ENCODE measurements at places on chromosomes 12 and 14.
A peak's percentile ranks its signal among the peaks of the same experiment; 100 is the strongest.

DNA sequence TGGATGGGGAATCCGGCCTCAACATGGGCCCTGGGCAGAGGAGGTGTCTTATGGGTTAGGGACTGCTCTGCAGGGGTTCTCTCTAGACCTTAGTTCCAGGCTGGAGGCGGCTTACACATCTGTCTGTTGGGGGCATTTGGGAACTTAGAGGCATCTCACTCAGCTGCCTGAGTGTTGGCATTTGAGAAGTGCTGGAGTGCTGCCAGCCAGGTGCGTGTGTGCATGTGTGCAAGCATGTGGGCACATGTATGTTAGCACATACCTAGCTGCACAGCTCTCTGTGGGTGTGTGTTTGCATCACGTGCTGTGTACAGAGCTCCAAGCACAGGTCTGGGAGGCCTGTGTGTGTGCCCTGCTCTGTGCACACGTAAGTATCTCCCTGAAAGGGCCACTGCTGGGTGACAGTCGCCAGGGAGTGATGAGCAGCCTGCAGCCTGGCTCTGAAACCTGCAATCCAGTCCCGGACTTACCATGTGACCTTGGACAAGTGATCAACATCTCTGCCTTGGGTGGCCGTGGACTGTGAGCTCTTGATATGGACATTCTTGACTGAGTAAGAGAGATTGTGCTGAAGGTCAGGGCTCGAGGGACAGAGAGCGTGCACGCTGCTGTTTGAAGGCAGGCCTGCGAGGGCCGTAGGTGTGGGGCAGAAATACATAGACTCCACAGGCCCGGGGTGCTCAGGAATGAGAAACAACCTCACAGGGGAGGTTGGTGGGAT lies 5.2 kb downstream of the LRTM2 start:
- DNase-seq = no peak

DNA sequence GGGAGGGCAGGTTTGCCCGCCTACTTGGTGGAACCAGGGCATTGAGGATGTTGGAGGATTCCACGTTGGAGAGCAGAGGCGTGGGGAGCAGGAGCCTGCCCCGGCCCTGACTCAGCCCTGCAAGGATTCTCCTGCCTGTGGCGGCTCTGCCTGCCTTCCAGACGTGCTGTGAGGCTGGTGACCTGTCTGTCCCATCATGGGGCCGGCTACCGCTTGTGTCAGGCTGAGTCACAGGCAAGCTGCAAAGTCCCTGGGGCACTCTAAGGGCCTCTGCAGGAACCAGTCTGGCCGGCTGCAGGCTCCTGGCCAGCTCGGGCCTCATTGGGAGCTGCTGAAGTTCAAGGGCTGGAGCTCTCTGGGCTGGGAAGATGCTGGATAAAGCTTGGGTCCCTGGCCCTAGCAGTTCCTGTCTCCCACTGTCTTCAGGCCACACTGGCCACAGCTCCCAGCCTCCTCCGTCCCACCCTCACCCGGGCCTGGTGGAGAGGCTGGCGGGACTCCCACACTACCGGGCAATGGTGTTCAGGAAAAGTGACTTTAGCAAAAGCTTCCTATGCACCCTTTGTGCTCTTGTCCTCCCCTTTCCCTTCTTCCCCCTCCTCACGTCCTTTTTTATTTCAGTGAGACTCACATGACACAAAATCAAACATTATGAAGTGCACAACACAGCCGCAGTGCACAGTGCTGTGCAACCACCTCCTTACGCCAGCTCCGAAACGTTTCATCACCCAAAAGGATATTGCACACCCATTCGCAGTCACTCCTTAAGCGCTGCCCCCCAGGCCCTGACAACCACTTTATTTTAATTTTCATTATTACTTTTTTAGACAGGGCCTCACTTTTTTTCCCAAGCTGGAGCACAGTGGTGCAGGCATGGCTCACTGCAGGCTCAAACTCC lies 22.0 kb upstream of the ULK1 start:
- DNase-seq = no peak

- no peak for DNase-seq
Measured at GRCh38 chr12:12954356-12954755, 2.4 kb upstream of the GPRC5D start.

DNA sequence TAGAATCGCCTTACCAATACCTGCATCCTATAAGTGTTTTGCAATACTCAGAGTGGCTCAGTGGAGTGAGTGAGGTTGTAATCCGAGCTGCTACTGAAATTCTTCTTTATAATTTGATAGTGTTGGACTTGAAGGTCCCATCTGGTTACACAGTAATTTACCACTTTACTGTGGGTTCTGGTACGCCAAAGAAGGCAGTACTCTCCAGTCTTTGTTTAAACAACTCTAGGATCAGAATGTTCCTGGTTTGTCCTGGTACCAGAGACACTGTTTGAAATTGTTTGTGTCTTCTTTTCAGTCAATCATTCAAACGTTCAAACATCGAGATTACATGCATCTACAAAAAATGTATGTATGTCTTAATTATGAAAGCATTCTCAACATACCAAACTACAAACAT lies 51.3 kb upstream of the AMN1 start:
- DNase-seq = no peak

DNA sequence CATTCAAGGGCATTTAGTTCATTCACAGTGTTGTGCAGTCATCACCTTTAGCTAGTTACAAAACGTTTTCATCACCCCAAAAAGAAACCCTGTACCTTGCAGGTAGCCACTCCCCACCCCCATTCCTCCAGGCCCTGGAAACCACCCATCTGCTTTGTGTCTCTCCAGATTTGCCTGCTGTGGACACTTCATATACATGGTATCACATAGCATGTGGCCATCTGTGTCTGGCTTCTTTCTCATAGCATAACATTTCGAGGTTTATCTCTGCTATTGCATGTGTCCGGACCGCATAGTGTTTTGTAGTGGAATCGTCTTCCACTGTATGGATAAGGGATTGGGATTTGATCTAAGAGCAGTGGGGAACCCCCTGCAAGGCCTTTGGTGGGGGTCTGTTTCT lies 143.1 kb downstream of the AACS start:
- DNase-seq = no peak

DNA sequence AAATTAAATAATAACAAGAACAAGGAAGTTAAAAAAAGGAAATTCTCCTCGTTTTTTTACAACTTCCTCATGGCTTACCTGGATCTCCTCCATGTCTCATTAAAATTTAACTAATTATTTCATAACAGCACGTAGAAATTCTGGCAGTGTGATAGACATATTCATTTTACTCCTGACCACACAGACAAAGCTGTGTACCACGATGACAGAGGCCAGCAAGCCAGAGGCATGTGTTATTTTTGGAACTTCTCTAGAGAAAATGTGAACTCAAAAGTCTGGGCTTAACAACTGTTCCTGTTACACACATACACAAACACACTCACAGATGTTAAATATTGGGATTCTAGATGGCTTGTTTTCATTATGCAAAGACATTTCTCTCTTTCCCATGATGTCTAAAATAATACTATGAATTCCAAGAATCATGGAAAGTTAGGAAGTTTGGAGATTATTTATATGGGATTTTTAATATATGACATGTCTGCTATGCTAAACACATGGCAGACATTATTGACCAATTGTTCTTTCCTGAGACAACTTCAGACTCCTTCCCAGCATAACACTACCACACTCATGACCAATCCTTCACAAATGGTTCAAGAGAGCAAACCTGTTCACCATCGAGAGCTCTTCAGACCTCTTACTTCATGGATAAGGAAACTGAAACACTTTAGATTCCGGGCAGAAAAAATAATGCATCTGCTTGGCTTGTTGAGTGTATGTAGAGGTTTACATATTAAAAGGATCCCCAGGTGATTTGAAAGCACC lies 158.7 kb downstream of the DACT1 start:
- DNase-seq = no peak

- DNase-seq = peak; percentile 50
Measured at GRCh38 chr12:6632026-6632983, 3.5 kb downstream of the LPAR5 start.

GRCh38 chr12:47160316-47161244 lies 80.8 kb upstream of the AMIGO2 start:
- DNase-seq = no peak

- DNase-seq = no peak
Measured at GRCh38 chr14:92665661-92666110, 82.7 kb downstream of the LGMN start.

DNA sequence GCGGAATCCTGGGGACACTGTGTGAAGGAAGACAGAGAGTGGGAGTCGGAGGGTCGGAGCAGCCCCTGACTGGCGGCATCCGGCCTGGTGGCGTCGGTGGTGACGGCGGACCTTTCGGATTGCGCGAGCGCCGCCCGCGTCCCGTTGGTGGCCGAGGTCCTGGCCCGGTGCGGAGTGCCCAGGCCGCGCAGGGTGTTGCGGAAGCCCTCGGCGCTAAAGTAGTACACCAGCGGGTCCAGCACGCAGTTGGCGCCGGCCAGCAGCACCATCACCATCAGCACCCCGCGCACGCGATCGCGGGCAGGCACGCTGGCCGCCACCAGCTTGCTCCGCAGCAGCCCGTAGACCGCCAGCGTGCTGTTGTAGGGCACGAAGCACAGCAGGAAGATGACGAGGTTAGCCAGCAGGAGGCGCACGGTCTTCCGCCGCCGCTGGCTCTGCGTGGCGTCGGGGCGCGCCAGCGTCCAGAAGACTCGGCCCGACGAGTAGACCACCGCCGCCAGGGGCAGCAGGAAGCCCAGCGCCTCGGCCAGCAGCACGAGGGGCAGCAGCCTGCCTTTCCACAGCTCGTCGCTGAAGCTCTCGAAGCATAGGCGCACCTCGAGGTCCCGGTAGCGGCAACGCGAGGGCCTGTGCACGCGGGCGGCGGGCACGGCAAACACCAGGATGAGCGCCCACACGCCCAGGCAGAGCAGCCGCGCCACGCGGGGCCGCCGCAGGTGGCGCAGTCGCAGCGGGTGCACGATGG lies 13.1 kb upstream of the CHD4 start:
- peak; percentile 66 for DNase-seq

DNA sequence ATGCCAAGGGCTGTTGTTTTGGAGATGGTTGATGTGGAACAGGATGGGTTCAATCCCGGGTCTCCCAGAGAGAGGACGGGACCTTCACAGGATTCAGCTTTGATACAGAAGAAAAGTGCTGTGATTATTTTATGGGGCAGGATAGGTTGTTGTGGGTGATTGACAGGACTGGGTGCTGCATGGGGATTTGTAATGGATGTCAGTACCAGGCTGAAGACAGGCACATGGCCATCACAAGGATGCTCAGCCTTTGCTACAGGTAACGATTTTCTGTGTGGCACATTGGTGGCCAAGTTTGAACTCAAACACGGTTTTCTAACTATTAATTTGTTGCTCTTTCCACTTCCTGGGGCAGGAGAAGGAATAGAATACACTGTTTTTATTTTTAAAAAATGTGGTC lies 4.5 kb upstream of the GUCY2C start:
- DNase-seq = no peak

DNA sequence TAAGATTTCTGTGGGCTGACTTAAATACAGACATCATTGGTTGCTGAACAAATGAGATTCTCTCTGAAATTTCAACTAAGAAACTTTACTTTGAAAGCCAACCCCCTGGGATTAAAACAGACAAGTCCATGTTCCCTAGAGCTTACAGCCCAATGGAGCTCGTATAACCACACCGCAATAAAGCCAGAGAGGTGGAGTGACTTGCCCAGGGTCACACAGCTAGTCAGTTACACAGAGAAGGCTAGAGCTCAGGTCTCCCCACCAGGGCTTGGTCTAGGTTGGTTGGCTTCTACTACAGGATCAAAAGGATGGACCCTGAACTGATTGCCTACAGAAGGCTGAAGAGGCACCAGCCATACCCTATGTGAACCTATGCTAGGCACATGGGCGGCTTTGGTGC lies 8.9 kb upstream of the LTBP2 start:
- no peak for DNase-seq

DNA sequence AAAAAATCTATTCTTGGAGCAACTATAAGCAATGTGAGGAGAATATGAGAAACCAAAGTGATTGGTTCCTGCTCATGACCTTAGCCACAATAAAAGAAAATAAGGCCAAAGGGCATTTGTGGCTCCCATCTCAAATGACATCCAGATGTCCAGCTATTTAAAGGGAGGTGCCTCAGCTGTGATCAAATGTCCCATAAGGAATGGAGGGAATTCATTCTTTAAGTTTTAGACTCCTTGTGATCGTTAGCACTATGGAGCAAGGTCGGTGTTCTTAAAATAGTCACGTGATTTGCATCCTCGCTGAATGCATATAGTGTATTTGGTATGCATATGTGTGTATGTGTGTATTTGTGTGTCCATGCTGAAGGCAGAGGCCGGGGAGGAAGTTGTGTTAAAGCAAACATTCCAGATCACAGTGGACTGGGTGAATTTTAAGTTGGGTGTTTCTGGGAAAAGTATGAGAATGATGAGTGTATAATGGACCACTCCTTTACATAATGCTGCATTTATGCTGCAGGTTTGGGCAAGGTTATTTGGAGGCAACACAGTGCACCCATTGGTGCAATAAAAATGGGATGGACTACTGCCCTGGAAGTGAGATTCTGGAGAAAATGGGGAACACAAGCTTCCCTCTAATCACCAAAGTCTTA lies 5.6 kb upstream of the E2F7 start:
- no peak for DNase-seq

- DNase-seq = no peak
Measured at GRCh38 chr12:121849665-121850064, 9.0 kb downstream of the HPD start.

GRCh38 chr12:2513141-2514037 lies 281.4 kb upstream of the FKBP4 start:
- DNase-seq = no peak

GRCh38 chr14:33480887-33481184 lies 470.0 kb downstream of the EGLN3 start:
- DNase-seq = no peak

DNA sequence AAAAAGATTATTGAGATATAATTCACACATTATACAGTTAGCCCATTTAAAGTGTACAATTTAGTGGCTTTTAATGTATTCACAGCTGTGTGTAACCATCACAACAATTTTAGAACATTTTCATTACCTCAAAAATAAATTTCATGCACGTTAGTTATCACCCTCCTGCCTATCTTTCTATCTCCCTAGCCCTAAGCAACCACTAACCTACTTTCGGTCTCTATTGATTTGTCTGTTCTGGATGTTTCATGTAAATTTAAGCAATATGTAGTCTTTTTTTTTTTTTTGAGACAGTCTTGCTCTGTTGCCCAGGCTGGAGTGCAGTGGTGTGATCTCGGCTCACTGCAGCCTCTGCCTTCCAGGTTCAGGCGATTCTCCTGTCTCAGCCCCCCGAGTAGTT lies 439.4 kb downstream of the PCNX1 start:
- DNase-seq = no peak

GRCh38 chr14:100988011-100988410 lies 84.5 kb upstream of the RTL1 start:
- DNase-seq = no peak

GRCh38 chr14:79571366-79571765 lies 639.9 kb downstream of the DIO2 start:
- DNase-seq = no peak

DNA sequence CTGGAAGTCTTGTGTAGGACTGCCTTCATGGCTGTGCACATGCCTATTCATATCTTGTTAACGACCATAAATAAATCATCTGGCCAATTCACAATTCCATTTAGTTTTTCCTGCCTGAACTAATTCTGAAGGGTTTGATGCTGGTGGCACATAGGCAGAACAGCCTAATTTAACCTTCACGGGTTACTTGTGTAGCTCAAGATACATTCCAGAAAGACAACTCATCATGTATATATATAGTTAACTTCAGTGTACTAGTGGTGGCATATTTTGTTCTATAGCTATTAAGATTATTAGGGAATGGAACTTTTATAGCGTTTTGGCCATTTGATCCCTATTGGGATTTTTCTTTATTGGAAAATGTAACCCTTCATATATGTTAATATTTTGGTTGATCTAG lies 31.4 kb downstream of the CFAP54 start:
- DNase-seq = no peak

GRCh38 chr12:31236998-31237637 lies 88.8 kb downstream of the SINHCAF start:
- no peak for DNase-seq

- DNase-seq = peak; percentile 37
Measured at GRCh38 chr14:101665478-101666078, 95.9 kb upstream of the PPP2R5C start.

All from activated naive CD4-positive, alpha-beta T cell treated with anti-CD3 and anti-CD28 coated beads, Interleukin-2, amount 50 U/mL, for 16 hours (primary cell).